ENCODE measurements at places on chromosomes 1 and 21.

DNA sequence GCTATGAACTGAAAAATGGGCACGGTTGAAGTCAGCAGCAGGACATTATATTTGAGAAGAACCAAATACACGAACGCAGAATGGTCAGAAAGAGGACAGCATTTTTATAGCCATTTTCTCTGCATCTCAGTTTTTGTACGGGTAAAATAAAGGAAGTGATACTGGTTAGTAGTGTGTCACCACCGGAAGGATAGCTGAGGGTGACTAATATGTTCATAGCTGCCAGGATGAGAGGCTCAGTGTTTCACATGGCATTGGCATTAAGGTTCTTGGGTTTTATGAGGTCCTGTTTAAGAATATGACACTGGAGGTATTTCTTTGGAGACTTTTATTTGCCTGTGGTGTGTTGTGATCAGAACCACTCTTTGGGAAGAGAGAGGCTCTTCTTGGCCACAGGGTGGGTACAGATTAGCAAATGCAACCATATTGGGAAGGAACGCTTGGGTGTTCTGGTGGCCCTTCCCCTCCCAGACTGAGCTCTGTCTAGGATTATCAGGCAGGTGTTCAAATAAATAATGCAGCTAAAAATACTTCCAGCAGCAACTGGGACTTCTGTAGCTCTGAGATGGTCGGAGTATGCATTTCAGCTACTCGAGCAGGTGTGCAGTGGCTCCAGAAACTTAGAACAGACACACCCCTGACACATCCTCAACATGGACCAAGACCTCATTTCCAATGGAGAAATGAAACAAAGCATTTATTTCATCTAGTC is 158.2 kb downstream of the PBX1 start:
- DNase-seq = no peak

GRCh38 chr1:105909811-105910210 is 1146.7 kb upstream of the PRMT6 start:
- DNase-seq = no peak

DNA sequence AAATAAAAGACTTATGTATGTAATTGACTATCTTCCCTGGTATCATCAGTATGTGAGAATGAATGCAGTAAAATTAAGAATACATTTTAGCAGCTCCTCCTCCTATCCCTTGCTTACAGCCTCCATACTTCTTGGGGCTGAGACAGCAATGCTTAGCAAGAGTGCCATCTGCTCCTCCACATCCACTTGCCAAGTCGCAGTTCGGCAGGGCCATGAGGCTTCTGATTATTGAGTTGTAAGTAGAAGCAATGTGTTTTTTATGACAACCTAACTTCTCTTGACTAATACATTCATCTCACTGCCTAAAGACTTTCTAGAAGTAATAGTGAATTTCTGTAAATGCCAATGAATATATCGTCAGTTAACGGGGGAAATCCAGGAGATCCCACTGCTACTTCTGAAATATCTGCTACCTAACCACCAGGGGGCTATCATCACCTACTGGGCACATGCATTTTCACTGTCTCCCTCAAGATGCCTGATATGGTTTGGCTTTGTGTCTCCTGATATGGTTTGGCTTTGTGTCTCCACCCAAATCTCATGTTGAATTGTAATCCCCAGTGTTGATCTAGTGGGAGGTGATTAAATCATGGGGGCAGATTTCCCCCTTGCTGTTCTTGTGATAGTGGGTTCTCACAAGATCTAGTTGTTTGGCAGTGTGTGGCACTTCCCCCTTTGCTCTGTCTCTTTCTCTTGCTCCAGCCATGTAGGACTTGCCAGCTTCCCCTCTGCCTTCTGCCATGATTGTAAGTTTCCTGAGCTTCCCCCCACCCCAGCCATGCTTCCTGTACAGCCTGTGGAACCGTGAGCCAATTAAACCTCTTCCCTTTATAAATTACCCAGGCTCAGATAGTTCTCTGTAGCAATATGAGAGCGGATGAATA is 59.6 kb downstream of the EXTL2 start:
- DNase-seq = no peak

GRCh38 chr21:26471099-26471471 is 102.0 kb downstream of the CYYR1 start:
- DNase-seq = no peak

DNA sequence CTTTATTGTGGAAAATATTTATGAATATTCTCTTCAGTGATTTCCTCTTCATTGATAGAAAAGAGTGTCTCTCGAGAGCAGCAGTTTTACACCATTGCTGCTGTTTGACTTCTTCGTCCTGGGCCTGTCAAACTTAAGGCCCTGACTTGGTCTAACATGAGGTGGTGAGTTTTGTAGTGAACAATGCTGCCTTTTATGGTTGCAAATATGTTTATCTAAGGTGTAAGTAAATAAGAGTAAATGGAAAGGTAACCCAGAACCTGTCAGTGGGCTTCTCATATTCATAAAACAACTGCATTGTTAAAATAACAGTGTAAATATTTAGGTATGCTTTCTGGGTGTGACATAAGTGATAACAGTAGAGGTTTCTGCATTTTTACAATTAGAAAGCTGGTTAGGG is 62.8 kb upstream of the SCCPDH start:
- no peak for DNase-seq

- no peak for DNase-seq
Observed at GRCh38 chr1:93471284-93471683, 23.4 kb downstream of the FNBP1L start.

Data from posterior cingulate gyrus (tissue), 11 donors.